ENCODE measurements at places on chromosomes 4 and X. TPM values are rescaled to one million over a fixed set of nuclear protein-coding genes. Genes with fewer than 3 reads are reported as not detected.
A peak's percentile ranks its signal among the peaks of the same experiment; 100 is the strongest.

DNA sequence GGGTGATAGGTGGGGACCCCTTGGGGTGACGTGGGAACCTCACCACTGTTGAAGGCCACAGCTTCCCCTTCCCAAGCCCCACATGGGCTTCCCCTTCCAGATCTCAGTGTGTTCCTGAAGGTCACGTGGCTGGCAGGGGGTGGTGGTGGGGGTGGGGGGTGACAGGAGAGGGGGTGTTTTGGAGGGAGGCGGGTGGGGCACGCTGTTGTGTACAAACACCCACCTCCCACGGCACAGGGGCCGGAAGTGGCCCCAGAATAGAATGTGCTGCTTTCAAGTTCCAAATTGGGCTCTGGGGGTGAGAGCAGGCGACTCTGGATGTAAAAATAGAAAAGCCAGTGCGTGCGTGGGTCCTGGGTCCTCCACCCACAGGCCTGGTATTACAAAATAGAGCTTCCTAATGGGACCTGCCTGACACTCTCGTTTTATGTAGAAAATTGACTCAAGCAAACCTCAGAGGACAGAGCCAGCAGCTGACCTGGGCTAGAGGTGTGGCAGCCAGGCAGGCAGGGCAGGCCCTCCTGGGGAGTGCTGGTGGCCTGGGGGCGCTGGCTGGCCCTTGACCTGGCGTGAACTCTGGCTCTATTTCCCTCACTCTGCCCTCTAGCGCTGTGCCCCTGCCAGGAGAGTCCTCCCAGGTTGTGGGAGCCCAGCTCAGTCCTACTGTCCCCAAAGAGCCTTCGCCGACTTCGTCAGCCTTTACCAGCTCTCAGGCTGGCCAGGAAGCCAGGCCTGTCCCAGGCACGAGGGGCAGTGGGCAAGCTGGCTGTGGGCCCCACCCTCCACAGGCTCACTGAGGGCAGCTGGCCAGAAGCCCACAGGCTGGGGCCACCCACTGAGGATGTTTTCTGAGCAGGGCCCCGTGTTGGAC lies 5.4 kb upstream of the SH3BP2 start:
- DNase-seq, result peak; percentile 71

- DNase-seq, result no peak
Measured at GRCh38 chr4:53455766-53456165, 78.3 kb downstream of the FIP1L1 start.

DNA sequence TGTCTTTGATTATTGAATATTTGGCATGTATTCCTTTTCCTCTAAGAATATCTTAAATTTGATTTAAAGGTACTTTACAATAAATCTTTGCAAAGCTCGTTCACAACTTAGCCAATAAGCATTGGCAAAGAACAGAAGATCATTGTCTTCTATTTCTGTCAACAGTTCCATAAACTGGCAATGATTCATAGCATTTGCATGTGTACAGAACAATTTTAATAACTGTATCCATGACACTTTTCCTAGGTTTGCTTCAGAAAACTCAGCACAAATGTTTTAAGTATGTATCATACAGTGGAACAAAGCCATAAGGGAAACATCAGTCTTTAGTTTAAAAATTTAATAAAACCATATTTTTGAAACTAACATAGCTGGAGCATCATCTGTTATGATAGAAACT lies 462.7 kb upstream of the RPS6KA3 start:
- DNase-seq, result no peak

- no peak for DNase-seq
Measured at GRCh38 chr4:73127839-73128453, 58.4 kb upstream of the COX18 start.

DNA sequence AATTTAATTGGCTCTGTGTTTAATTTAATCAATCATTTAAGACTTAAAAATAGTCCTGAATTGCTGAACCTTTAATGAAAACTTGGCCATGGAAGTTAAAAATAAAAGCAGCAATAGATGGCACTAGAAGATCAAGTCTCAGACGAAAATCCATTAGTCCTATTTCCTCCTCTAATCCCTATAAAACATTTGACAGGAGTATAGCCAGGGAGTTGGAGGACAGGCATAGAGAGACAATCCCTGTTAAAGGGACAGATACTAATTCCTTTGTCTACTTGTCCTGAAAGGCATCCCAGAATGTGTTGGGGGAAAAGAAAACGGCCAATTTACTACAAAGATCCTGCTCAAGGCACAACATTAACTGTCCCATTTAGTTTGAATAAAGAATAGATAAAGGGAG lies 276.3 kb upstream of the TACR3 start:
- no peak for DNase-seq

DNA sequence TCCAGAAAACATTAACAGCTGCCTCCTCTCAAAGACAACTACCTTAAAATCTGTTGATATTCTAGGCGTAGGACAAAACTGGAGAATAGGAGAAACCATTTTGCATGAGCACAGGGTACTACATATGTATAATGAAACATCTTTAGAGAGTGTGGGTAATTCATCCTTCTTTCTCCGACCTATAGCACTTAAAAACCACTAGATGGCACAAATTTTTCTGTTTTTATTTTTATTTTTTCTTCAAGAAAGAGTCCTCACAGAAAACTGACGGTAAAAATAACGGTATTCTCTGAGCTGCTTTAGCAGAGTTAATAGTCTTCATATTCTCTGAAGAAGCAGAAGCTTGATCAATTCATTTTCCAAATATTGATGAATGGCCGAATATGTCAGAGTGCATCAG lies 14.6 kb downstream of the SMIM31 start:
- DNase-seq, result no peak

GRCh38 chr4:158824425-158825274 lies 55.8 kb downstream of the FNIP2 start:
- no peak for DNase-seq

DNA sequence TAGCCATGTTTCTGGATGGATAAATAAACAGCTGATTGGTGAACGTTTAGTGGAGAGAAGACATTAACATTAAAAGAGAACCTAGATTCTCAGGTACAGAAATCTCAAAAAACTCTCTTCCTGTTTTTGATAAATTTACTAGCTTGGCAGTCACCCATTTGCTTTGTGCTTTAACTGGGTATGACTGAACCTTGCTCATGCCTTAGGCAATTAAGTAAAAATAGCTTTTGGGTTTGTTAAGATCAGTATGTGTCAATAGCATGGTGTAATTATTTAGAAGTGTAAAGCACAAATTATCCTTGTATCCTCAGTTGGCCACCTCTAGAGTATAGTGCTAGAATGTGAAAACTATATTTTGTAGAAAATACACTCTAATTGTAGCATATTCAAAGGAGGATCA lies 200.0 kb downstream of the CFAP299 start:
- DNase-seq, result no peak

GRCh38 chrX:134737061-134737460 lies 78.8 kb upstream of the PLAC1 start:
- DNase-seq, result peak; percentile 37

GRCh38 chr4:2071252-2071911 lies 12.3 kb downstream of the NAT8L start:
- peak; percentile 19 for DNase-seq

DNA sequence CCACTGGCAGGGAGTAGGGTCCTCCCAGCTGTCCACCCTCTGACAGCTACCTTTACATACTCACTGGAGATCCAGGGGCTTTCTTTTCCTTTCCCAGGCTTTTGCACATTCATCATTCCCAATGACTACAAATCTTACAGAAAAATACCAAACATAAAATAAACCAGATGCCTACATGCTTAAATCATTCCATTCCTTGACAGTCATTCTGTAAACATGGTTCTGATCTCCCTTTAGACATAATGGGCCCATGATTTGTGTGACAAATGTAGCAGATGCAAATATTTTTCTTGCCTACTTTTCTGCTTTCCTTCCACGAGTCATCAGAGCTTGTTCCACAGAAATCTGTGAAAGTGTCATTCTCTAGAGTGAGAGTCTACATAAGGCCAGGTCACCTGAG lies 207.0 kb downstream of the IDS start:
- DNase-seq, result no peak

- DNase-seq, result no peak
Measured at GRCh38 chr4:33090910-33091309, 2370.7 kb downstream of the PCDH7 start.

GRCh38 chr4:87258677-87259076 lies 38.3 kb upstream of the KLHL8 start:
- no peak for DNase-seq

GRCh38 chr4:153207027-153207426 lies 2.8 kb downstream of the TRIM2 start:
- DNase-seq, result no peak

DNA sequence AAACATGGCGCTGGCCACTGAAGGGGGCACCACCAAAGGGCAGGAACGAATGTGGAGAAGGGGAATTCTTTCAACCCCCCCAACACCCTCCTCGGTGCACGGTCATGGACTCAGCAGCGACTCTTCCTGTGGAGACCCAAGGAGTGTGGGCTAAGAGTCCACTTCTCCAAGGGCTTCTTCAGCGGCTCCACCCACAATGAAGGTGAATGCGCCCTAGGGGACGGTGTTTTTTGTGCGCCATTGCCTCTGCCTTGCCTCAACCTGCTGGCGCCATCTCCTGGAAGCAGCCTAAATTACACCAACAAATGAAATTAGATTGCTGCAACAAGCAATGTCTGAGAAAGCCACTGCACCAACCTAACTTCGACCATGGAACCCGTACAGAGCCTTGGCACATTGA lies 169.2 kb upstream of the MAGEB18 start:
- DNase-seq, result peak; percentile 10

GRCh38 chrX:37378404-37378803 lies 29.2 kb downstream of the PRRG1 start:
- no peak for DNase-seq

CITED1 gene
- total RNA-seq, result not detected

TRPC5OS gene
- not detected for total RNA-seq

TLR10 gene
- not detected for total RNA-seq

FAM184B gene
- total RNA-seq, result not detected

PNPLA4 gene
- 38.4 TPM for total RNA-seq

MAGEC2 gene
- not detected for total RNA-seq

BOD1L1 gene
- 19.0 TPM for total RNA-seq
